ENCODE measurements at places on chromosomes 5 and 9.

DNA sequence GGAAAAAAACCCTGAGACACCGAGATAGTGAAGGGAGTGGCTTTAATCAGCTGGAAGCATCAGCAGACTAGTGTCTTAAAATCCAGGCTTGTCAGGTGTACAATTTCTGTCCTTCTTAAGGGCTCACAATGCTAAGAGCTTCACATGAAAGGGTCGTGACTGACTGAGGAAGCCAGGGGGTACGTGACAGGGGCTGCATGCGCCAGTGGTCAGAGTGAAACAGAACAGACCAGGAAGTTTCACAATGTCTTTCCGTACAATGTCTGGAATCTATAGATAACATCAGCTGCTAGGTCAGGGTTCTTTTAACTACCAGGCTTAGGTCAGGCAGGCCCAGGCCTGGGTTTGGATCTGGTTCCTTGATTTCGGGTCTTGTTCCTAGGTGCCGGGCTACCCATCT lies 253.0 kb downstream of the CDH10 start:
- DNase-seq, result no peak
- no peak overlapping the region for H3K27ac ChIP-seq
- H3K4me3 ChIP-seq, result no peak overlapping the region
- H3K27me3 ChIP-seq, result no peaks in the 10 kb centered on the region

DNA sequence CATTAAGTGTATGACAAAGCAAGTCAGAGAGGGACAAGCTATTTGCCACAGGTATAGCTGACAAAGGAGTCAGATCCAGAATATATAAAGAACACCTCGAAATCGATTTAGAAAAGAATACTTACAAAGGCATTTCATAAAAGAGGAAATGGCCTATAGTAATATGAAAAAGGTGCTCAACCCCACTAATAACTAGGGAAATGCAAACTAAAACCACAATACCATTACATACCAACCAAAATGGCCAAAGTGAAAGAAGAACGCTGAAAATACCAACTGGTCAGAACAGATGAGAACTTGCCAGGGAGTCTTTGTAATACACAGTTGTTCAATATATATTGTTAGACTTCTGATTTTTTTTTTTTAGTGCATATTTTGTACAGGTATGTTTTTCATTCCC lies 152.9 kb downstream of the CDC42SE2 start:
- H3K27ac ChIP-seq, result no peak overlapping the region
- H3K27me3 ChIP-seq, result no peaks in the 10 kb centered on the region
- DNase-seq, result no peak

DNA sequence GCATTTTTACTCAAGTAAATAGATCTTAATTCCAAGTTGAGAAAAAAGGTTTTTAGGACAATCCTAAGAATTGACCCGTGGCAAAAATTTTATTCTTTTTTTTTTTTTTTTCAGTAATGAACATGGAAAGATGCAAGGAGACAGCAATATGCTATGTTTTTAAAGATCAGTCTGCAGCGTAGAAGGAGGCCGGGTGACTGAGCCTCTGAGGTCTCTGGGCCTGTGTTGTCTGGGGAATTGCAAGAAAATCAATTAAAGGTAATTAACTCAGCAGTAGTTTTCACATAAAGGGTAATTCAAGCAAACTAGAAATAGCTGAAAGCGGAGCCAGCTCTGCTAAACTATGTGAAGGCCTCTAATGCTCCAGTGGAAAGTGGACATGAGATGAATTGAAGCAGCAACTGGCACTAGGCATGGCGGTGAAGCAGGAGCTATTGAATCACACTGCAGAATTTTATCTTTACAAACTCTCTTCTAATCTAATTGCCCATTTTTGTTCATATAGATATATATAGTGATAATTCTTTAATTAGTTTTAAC lies 285.2 kb upstream of the ITGA1 start:
- DNase-seq, result no peak
- peaks cover 82% of the 10 kb centered on the region for H3K4me1 ChIP-seq
- H3K36me3 ChIP-seq, result no peaks in the 10 kb centered on the region
- no peak overlapping the region for H3K4me3 ChIP-seq

- H3K27ac ChIP-seq, result no peak overlapping the region
- no peaks in the 10 kb centered on the region for H3K4me1 ChIP-seq
- no peaks in the 10 kb centered on the region for H3K27me3 ChIP-seq
- H3K4me3 ChIP-seq, result no peak overlapping the region
Measured at GRCh38 chr9:110355911-110356310, 18.2 kb upstream of the TXNDC8 start.

GRCh38 chr5:98424681-98425450 lies 348.6 kb upstream of the RGMB start:
- no peak overlapping the region for H3K27ac ChIP-seq
- H3K27me3 ChIP-seq, result no peaks in the 10 kb centered on the region
- H3K4me1 ChIP-seq, result no peaks in the 10 kb centered on the region

GRCh38 chr5:14128079-14128478 lies 15.1 kb upstream of the TRIO start:
- no peaks in the 10 kb centered on the region for H3K36me3 ChIP-seq
- H3K4me3 ChIP-seq, result no peak overlapping the region
- no peaks in the 10 kb centered on the region for H3K27me3 ChIP-seq
- H3K27ac ChIP-seq, result no peak overlapping the region
- no peaks in the 10 kb centered on the region for H3K4me1 ChIP-seq
- no peak for DNase-seq

DNA sequence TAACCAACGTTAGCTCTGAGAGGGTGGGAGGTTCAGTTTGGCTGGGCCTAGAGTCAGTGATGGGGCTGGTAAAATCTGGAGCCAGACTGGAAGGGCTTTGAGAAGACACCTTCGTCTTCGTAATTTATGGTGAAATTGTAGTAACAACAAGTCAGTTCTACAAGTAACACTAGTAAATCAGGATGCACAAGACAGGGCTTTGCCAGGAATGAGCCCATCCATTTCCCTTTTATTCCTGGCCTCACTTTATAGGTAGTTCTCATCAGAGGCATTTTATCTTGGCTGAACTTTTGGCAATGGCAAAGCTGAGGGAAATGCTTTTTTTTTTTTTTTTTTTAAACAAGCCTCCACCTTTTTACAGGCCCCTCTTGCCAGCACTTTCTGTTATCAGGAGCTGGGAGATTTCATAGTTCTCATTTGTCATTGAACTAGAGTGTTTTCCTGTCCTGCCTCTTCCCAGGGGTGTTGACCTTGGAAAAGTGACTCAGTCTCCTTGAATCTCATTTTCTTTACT lies 110.5 kb upstream of the KLF4 start:
- no peaks in the 10 kb centered on the region for H3K4me1 ChIP-seq
- no peaks in the 10 kb centered on the region for H3K27me3 ChIP-seq
- no peak overlapping the region for H3K27ac ChIP-seq

DNA sequence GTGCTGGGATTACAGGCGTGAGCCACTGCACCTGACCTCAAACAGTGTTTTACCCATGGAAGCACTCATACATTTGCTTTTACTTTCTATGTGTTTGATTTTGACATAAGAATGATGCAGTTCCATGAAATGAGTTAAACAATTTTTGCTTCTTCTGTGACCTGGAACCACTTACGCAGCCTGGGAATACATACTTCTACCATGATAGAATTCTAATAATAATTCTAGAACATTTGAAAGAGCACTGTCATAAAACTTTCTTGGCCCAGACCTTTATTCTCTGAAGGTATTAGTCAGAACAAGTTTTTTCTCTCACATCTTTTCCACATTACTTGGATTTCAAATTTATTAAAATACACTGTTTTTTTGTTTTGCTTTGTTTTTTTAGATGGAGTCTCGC lies 25.3 kb upstream of the COL5A1 start:
- no peaks in the 10 kb centered on the region for H3K27me3 ChIP-seq

DNA sequence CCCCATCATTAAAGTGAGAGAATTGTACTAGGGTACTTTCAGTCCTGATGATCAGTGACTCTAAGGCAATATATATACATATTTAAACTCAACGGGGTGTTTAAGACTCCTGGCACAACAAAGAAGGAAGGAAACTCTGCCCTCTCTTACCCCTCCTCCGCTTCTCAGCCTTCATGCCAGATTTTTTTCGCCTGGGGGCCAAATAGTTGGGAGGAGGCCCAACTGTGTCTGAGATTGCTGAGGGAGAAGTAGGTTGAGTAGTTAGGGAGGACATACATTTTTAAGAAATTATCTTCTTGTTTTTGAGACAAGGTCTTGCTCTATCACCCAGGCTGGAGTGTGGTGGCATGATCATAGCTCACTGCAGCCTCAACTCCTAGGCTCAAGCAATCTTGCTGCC lies 127.7 kb upstream of the SHB start:
- no peaks in the 10 kb centered on the region for H3K36me3 ChIP-seq
- H3K4me3 ChIP-seq, result no peak overlapping the region
- no peak for DNase-seq
- no peak overlapping the region for H3K27ac ChIP-seq

DNA sequence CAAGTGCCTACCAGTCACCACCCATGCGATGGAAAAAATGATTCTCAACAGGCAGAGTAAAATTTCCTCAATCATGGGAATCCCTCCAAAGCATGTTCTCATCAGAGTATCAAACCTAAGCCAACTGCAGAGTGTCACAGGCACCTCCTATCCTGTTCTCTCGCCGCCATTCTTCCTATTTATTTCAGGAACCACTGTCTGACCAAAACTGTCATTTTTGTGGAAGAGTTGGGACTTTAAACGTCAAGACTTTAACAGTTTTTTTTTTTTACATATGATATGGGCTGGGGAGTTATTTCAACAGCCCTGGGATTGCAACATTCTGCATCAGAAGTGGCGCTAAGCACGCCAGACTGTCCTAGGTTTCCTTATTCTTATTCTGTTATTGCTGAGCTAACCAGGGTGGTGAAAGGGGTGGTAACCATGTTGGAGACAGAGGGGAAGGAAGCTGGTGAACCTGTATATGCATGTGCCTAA lies 29.5 kb downstream of the PFDN1 start:
- H3K4me3 ChIP-seq, result no peak overlapping the region
- H3K27ac ChIP-seq, result no peak overlapping the region
- no peaks in the 10 kb centered on the region for H3K27me3 ChIP-seq
- no peak for DNase-seq

GRCh38 chr5:42309865-42310264 lies 113.4 kb upstream of the GHR start:
- no peaks in the 10 kb centered on the region for H3K36me3 ChIP-seq
- H3K27ac ChIP-seq, result no peak overlapping the region
- H3K4me3 ChIP-seq, result no peak overlapping the region
- no peaks in the 10 kb centered on the region for H3K4me1 ChIP-seq
- H3K27me3 ChIP-seq, result no peaks in the 10 kb centered on the region
- no peak for DNase-seq

DNA sequence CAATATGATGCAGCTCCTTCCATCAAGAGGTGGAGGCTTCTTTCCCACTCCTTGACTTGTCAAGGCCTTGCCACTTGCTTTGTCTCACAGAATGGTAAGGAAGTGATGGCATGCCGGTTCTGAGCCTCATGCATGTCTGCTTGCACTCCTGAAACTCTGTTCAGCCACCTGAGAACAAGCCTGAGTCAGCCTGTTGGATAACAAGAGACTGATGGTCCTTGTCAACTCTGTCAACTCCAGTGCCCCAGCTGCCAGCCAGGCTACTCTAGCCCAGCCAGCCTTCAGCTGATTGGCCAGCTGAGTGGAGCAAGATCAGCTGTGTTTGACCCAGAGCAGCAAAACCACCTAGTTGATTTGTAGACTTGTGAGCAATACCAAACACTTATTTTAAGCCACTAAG lies 4.4 kb upstream of the TENT4A start:
- peaks cover 20% of the 10 kb centered on the region for H3K4me1 ChIP-seq
- no peak for DNase-seq
- H3K27me3 ChIP-seq, result no peaks in the 10 kb centered on the region
- H3K4me3 ChIP-seq, result no peak overlapping the region
- H3K36me3 ChIP-seq, result no peaks in the 10 kb centered on the region
- no peak overlapping the region for H3K27ac ChIP-seq

- no peaks in the 10 kb centered on the region for H3K27me3 ChIP-seq
- H3K36me3 ChIP-seq, result peaks cover 25% of the 10 kb centered on the region
- H3K4me1 ChIP-seq, result peaks cover 3% of the 10 kb centered on the region
- no peak overlapping the region for H3K27ac ChIP-seq
Measured at GRCh38 chr9:83996126-83996525, 15.5 kb downstream of the RMI1 start.

DNA sequence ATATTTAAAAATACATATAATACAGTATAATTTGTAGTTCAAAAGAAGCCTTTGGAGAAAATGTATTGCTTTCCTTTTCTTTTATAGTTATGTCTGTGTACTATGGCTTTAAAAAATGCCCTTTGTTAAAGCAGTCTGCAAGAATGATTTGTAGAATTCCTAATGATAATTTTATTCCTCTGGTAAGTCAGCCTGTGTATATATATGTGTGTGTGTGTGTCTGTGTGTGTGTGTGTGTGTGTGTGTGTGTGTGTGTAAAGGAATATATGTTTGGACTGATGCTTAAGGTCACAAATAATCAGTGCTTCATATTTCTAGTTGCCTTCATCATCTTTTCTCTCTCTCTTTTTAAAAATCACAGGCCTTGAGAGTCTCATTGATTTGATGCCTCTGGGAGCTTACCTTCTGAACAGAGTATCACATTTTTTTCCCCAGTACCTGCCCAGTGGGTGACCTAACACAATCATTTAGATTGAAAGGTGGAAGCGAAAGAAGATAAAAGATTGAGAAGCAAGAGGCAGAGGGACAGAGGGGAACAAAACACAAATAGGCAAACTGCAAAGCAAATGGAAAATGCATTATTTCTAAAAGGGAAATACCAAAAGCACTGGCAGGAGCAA lies 709.2 kb upstream of the DMAC1 start:
- no peaks in the 10 kb centered on the region for H3K27me3 ChIP-seq
- no peak for DNase-seq
- no peak overlapping the region for H3K27ac ChIP-seq
- H3K36me3 ChIP-seq, result no peaks in the 10 kb centered on the region

- no peaks in the 10 kb centered on the region for H3K4me1 ChIP-seq
- H3K27ac ChIP-seq, result no peak overlapping the region
- H3K4me3 ChIP-seq, result no peak overlapping the region
- H3K27me3 ChIP-seq, result no peaks in the 10 kb centered on the region
Measured at GRCh38 chr5:103674251-103674650, 111.7 kb upstream of the NUDT12 start.

DNA sequence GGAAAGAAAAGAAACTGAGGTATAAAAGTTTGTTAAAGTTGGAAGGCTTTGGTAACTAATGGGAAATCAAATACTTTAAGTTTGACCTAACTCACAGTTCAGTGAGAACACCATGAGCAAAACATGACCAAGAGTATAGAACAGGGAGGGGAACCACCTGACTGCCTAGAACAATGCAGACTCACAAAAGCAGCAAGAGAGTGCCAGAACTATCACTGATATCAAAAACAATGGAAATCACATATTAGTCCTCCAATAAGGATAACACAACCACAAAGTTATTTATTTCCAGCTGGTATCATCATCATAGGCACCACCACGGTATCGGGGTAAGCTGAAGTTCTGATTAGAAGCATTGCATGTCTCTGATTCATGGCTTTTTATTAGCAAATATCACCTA lies 77.5 kb downstream of the TRPM6 start:
- DNase-seq, result no peak
- H3K27ac ChIP-seq, result no peak overlapping the region
- H3K36me3 ChIP-seq, result no peaks in the 10 kb centered on the region
- H3K4me1 ChIP-seq, result no peaks in the 10 kb centered on the region

- H3K4me1 ChIP-seq, result no peaks in the 10 kb centered on the region
- no peak for DNase-seq
- no peak overlapping the region for H3K4me3 ChIP-seq
- H3K27me3 ChIP-seq, result no peaks in the 10 kb centered on the region
- no peak overlapping the region for H3K27ac ChIP-seq
Measured at GRCh38 chr5:139696894-139697658, 48.9 kb downstream of the CXXC5 start.

All from DND-41 (cell line).